IMR-90 (cell line): ENCODE measurements at places on chromosomes 3 and 15.

DNA sequence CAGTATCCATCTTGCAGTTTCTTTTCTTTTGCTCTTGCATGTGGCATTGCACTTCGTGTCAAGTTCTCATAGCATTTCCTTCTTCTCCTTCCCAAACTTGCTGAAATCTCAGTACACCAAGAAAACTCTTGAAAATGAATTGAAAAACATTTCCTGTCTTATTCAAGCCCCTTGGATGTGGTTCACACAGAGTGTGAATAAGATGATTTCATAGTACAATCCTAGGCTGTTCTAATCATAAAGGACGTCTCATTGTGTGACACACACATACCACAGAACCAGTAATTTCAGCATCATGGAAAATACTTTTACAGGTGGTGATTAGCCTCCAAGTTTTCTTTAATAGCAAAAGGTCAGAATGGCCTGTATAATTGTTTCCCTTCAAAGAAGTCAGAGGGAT, 121.6 kb upstream of the AADACL2 start:
- no peak overlapping the region for H3K27ac ChIP-seq
- no peaks in the 10 kb centered on the region for H3K4me1 ChIP-seq

- H3K4me1 ChIP-seq: no peaks in the 10 kb centered on the region; the same call in 1 of the 2 replicates
- no peaks in the 10 kb centered on the region for H3K27me3 ChIP-seq
Measured at GRCh38 chr15:60343221-60343970, 54.4 kb downstream of the ANXA2 start.

DNA sequence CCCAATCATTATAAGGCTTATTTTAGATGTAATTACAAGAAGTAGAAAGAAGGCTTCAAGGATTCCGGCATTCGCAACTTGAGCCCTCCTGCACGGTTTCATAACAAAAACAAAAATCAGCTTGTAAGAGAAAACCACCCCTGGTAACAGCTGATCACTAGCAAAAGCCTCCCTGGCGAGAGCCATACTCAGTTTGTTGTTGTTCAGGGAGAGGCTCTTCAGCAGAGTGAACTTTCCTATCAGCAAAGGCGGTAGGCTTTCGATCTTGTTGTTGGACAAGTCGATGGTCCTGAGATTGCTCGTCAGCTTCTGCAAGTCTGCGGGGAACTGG, 710 bp downstream of the LRRC57 start:
- peaks cover 6% of the 10 kb centered on the region for H3K4me1 ChIP-seq
- H3K27ac ChIP-seq: peak overlapping the region; percentile 67
- H3K36me3 ChIP-seq: peaks cover 15% of the 10 kb centered on the region
- peak; percentile 55 for DNase-seq

DNA sequence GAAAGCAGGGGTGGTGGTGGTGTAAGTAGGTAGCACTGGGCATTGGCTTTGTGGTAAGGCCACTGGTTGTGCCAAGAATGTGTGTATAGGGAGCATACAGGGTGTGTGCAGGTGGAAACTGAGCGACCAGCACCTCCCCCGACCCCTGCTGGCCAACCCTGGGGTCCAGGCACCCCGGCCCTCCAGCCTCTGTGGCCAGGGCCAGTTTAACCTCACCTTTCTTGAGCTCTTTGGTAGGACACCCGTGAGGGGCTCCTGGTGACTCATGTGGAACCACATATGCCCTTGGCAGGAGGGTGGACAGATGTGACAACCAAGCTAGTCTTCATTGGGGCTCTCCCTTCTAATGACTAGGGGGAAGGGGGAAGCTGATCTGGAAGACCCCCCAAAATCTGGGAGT, 19.5 kb downstream of the SHF start:
- DNase-seq: no peak
- no peak overlapping the region for H3K27ac ChIP-seq
- H3K36me3 ChIP-seq: peaks cover 6% of the 10 kb centered on the region; the same call in 1 of the 2 replicates
- no peaks in the 10 kb centered on the region for H3K27me3 ChIP-seq

DNA sequence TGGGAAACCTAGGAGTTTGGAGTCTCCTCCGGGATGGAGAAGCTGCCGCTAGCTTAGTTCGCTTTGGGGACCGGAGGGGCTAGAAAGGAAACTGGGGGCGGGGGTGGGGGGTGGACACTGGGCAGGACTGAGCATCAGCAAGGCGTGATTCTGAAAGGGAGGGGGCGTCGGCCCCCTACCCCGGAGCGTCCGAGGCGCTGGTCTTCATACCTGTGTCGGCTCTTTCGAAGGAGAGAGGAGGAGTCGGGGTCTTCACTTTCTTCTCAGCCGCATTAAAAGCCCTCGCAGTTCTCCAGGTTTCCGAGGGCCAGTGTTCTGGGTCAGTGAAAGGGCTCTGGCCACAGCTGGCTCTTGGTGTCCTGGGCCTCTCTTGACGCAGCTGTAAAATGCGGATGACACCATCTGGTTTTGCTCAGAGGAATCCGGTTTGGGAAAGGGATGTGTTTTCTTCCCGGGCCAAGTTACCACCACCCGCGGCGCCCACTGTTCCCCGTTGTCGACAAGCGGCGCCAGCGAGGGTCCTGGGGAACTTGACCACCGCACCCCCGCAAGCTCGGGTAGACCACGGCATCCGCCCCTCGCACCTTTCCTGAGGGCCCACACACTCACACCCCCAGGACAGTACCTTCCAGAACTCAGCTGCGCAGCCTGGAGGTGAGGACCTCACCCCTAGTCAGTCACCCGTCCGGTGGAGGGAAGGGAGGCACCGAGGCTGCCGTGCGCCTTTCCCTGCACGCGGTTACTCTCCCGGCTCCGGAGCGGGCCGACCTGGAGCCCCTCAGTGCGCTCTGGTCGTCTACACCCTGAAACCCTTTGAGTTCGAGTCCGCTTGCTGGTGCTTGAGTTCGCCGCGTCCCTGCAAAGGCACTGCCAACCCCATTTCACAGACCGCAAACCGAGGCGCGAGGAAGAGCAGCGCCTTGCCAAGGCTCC, 660 bp downstream of the CCK start:
- H3K4me1 ChIP-seq: no peaks in the 10 kb centered on the region; the same call in 1 of the 2 replicates
- no peak overlapping the region for H3K27ac ChIP-seq
- no peak overlapping the region for H3K4me3 ChIP-seq
- no peaks in the 10 kb centered on the region for H3K36me3 ChIP-seq
- DNase-seq: no peak

DNA sequence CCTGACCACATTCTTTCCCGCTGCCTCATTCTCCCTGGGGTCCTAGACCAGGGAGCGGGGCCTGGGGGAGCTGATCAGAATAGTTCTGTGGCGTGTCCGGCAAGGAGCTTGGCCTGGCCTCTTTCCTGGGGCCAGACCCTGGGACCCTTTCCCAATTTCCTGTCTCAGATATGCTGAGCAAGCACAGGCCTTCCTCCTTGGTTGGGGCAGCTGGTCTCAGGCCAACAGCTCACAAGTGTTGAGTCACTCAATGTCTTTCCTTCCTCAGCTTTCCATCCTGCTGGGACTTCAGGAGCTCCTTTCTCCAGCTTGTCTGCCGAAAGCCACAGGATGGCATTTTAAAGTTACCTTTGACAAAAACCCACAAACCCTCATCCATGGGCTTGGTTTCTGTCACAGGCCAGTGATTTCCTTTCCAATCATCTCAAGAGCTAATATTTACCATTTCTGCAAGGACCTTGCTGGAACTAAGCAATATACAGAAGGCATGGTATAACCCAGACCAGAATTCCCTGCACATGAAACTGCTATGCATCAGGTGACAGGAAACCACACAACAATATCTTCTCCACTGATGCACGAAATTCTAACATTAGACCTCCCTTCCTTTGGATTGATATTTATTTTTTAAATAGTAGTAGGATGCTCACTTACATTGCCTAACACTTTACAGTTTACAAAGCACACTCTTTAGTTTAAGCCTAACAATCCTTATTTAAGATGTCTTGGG, 19.5 kb upstream of the TIMP4 start:
- H3K4me1 ChIP-seq: peaks cover 12% of the 10 kb centered on the region
- DNase-seq: peak; percentile 58
- H3K27me3 ChIP-seq: no peaks in the 10 kb centered on the region
- no peaks in the 10 kb centered on the region for H3K36me3 ChIP-seq
- H3K4me3 ChIP-seq: no peak overlapping the region
- no peak overlapping the region for H3K27ac ChIP-seq

- H3K4me3 ChIP-seq: no peak overlapping the region
- H3K27ac ChIP-seq: no peak overlapping the region
- peak; percentile 58 for DNase-seq
- peaks cover 14% of the 10 kb centered on the region for H3K36me3 ChIP-seq
- no peaks in the 10 kb centered on the region for H3K27me3 ChIP-seq
Measured at GRCh38 chr3:50008931-50009330, 69.0 kb downstream of the RBM6 start.

DNA sequence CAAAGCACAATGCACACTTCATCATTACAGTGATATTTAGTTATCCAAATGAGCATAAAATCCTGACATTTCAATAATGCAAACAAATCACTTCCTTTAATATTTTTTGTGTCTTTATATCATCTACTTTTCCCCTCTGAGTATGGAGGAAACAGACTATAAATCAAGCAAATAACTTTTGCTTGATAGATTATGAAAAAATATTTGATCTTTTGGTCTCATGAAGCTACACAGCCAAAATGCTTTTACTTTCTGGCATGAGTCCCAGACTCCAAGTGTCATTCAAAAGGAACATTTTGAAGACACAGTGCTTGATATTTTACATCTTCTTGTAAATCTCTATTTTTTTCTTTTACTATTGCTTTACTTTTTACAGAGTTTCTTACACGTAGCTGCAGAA, 215.3 kb upstream of the ROBO1 start:
- H3K36me3 ChIP-seq: no peaks in the 10 kb centered on the region
- H3K4me3 ChIP-seq: no peak overlapping the region
- no peaks in the 10 kb centered on the region for H3K4me1 ChIP-seq
- no peaks in the 10 kb centered on the region for H3K27me3 ChIP-seq
- no peak for DNase-seq

GRCh38 chr3:170740285-170740684, 129.7 kb downstream of the RPL22L1 start:
- peaks cover 20% of the 10 kb centered on the region for H3K4me1 ChIP-seq
- no peaks in the 10 kb centered on the region for H3K27me3 ChIP-seq
- DNase-seq: no peak

DNA sequence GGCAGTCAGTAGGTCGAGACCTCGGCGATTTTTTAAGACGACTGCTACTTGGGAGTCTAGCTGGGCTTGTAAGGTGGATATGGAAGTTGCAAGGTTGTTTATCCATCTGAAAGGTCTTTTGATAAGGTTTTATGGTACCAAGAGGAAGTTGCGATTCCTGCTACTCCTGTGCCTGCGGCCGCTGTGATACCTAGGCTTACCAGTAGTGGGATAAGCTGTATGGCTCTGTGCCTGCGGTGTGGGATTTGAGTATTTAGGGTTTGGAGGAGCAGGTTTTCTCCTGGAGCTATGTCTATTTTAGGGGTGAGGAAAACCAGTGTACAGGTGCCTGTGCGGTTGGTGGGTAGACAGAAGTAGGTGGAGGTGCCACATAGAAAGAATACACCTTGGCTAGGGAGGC, 1059.8 kb downstream of the SI start:
- no peak overlapping the region for H3K4me3 ChIP-seq
- H3K36me3 ChIP-seq: no peaks in the 10 kb centered on the region
- H3K27ac ChIP-seq: no peak overlapping the region
- no peak for DNase-seq
- no peaks in the 10 kb centered on the region for H3K27me3 ChIP-seq
- no peaks in the 10 kb centered on the region for H3K4me1 ChIP-seq

GRCh38 chr3:16090024-16090423, 84.5 kb upstream of the GALNT15 start:
- H3K36me3 ChIP-seq: no peaks in the 10 kb centered on the region
- peak overlapping the region; percentile 88 for H3K27ac ChIP-seq
- H3K27me3 ChIP-seq: no peaks in the 10 kb centered on the region
- H3K4me3 ChIP-seq: no peak overlapping the region

DNA sequence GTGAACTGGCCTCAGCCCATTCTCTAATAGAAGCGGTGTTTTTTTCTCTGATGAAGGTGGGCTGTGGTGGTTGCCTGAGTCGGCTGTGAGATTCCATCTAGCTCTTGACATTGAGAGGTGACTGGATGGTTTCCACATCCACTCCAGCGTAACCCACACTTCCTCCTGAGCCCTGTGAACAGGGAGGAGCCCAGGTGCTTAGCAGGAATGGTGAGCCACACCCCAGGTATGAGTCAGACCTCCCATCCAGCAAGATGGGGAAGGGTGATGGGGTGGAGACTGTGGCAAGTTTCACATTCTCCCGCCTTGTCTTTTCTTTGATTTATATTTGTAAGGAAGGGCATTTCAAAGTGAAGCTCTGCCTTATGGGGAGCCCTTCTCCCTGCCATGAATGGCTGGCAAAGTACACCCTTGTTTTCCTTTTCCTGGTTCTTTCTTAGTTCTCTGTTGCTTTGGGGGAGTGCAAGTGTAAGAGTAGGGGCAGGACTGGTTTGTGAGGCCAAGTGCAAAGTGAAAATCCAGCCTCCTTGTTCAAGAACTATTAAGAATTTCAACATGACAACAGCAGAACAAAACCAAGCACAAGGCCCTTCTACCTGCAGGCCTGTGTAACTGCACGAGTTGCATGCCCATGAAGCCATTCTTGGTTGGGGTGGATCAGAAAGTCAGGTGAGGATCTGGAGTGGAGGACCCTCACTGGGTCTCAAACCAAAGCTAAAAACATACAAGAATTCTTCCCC, 4.6 kb upstream of the TPRG1 start:
- H3K36me3 ChIP-seq: no peaks in the 10 kb centered on the region
- no peak for DNase-seq

GRCh38 chr3:52248165-52248541, 2.6 kb downstream of the PPM1M start:
- peaks cover 20% of the 10 kb centered on the region for H3K4me1 ChIP-seq
- H3K27me3 ChIP-seq: no peaks in the 10 kb centered on the region
- peaks cover 31% of the 10 kb centered on the region for H3K36me3 ChIP-seq
- DNase-seq: no peak
- H3K27ac ChIP-seq: no peak overlapping the region

- H3K36me3 ChIP-seq: no peaks in the 10 kb centered on the region
- no peak for DNase-seq
- no peak overlapping the region for H3K4me3 ChIP-seq
- no peak overlapping the region for H3K27ac ChIP-seq
- H3K27me3 ChIP-seq: peaks cover 4% of the 10 kb centered on the region; the same call in 1 of the 2 replicates
- no peaks in the 10 kb centered on the region for H3K4me1 ChIP-seq
Measured at GRCh38 chr15:63392361-63393009, 10.8 kb upstream of the CA12 start.

GRCh38 chr3:49260806-49261324, 16.2 kb downstream of the C3orf62 start:
- no peaks in the 10 kb centered on the region for H3K36me3 ChIP-seq
- no peaks in the 10 kb centered on the region for H3K27me3 ChIP-seq
- no peak overlapping the region for H3K27ac ChIP-seq
- no peaks in the 10 kb centered on the region; the same call in 1 of the 2 replicates for H3K4me1 ChIP-seq
- H3K4me3 ChIP-seq: no peak overlapping the region
- DNase-seq: no peak

DNA sequence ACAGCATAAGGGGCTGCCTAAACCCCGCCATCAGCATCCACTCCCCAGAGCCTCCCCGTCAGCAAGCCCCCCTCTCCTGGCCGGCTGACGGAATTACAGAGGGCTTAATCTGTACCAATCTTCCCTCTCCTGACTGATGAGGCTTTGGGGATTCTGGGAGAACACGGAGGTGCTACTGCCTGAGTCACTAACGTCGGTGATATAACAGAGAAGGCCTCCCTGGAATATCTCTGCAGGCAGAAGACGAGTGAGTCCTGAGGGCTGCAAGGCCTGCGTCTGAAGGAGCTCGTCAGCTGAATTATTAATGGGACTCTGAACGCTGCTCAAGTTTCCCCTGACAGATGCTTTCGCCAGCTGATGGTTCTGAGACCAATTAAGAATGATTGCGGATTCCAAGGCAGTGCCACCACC, 147.7 kb downstream of the XXYLT1 start:
- no peaks in the 10 kb centered on the region for H3K27me3 ChIP-seq
- H3K36me3 ChIP-seq: no peaks in the 10 kb centered on the region
- H3K27ac ChIP-seq: no peak overlapping the region
- DNase-seq: peak; percentile 32

GRCh38 chr3:182617500-182617899, 175.8 kb upstream of the ATP11B start:
- no peaks in the 10 kb centered on the region for H3K36me3 ChIP-seq
- no peaks in the 10 kb centered on the region for H3K27me3 ChIP-seq
- H3K4me3 ChIP-seq: no peak overlapping the region
- no peaks in the 10 kb centered on the region for H3K4me1 ChIP-seq
- no peak overlapping the region for H3K27ac ChIP-seq
- no peak for DNase-seq
